ENCODE measurements at places on chromosomes 16 and 17.

DNA sequence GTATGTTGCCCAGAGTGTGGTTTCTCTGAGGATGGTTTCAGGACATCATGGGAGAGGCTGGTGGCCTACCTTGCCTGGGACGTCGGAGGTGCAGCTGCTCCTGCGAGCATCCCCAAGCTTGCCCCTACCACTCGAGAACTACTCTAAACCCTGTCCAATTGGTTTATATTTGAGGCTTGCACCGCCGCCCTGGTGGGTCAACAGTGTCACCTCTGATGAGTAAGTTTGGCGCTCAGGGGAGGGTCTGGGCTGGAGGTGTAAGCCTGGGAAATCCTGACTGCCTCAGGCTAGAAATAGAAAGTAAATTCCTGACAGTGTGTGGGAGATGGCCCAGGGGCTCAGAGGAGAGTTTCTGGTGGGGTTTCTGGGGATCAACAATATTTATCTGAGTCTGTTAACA is 48.2 kb downstream of the CCDC42 start:
- no peak for DNase-seq

DNA sequence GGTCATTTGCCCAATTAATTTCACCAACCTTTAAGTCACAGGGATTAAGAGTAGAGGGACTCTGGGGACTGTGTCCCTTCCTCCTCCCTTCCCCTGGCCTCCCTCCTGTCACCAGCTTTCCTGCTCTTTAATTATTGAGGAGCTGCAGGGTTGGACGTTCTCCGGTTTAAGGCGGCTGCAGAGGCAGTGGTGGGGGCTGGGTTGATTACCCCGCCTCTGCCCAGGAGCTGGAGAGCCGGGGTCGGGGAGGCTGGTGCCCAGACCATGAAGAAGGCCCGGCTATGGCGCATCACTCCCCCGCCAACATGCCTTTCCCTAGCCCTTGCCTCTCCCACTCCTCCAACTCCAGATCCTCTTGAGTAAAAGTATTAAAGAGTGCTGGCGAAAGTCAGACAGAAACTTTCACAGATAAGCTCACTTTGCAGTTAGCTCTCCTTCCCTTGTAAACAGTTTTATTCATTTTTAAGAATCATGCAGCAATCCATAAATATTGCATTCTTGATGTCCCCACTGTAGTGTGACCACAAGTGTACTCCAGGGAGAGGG is 1.1 kb upstream of the FOXJ1 start:
- no peak for DNase-seq

- DNase-seq: no peak
Observed at GRCh38 chr17:7207120-7208001, 12.3 kb downstream of the DLG4 start.

DNA sequence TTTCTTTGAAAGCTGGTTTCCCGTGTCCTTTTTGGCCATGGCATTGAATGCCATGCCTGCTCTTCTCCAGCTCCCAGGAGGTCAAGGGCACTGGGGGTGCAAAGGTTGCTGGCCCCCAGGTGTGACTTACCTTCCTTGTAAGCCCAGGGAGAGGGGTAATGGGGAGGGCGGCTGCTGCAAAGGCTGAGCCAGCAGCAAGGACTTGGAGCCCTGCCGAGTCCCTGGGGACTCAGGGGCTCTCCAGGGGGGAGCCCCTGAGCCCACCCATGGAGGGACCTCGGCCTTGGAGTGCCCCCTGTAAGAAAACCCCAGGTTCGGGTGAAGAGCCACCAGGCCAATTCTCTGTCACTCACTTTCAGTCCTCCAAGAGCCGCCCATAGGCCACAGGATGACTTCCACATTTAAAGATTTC is 5.9 kb upstream of the CCL22 start:
- DNase-seq: no peak

GRCh38 chr17:9218064-9218635 is 196.8 kb downstream of the NTN1 start:
- no peak for DNase-seq

DNA sequence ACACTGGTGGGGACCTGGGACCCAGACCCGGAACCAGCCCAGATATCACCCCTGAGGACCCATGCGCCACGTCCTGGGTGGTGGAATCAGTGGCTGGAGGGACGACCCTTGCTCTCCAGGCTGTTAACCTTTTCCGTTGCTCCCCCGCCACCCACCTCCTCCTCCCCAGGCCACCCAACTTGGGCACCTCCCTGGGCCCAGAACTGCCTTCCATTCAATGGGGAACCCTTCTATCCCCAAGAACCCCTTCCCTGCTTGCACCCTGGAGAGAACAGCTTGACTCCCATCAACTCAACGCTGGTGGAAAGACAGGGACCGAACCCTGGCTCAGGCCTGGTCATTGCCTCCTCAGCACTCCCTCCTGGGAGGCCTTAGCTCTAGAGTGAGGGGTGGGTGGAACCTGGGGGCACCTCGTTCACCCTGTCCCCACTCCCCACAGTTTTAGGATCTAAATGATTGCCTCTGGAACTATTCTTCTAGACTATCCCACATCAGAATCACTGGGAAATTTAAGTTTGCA is 5.7 kb upstream of the IL32 start:
- no peak for DNase-seq

DNA sequence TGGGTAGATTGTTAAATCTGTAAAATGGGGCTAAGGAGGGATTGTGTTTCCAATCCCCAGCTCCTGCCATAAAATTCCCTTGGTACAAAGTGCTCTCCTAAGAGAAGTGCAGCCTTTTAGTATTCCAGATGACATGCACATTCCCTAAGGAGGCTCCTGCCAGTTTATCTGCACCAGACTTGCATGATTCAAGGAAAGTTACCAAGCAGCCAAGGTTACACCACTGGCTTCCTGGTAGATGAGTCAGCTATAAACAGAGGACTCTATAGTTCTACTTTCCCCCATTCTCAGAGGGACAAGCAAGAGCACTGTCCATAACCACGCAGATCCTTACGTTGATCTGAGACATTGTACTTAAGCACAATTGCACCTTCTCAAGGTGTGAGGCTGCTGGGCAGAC is 1.9 kb downstream of the CALB2 start:
- DNase-seq: no peak

DNA sequence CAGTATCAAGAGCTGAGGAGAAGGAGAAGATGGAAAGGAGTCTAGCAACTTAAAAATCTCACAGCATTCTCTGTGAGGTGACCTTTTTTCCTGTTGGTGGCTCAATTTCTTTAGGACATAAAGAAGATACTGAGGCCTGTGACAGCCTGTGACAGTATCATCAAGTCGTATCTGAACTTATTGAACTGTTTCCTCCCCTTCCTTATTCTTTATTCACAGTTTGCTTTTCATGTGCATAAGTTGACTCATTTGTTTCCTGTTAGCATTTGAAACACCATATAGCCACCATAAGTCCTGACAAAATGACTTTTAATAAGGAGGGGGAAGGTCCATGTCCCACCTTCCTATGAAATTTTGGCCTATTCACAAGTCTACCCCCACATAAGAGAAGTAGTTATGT is 8.9 kb downstream of the UNK start:
- DNase-seq: no peak

- DNase-seq: no peak
Observed at GRCh38 chr17:21010705-21011596, 31.9 kb downstream of the USP22 start.

- DNase-seq: no peak
Observed at GRCh38 chr16:4249530-4250308, 7.8 kb upstream of the SRL start.

- DNase-seq: no peak
Observed at GRCh38 chr17:5381542-5381941, 37.9 kb downstream of the NUP88 start.

DNA sequence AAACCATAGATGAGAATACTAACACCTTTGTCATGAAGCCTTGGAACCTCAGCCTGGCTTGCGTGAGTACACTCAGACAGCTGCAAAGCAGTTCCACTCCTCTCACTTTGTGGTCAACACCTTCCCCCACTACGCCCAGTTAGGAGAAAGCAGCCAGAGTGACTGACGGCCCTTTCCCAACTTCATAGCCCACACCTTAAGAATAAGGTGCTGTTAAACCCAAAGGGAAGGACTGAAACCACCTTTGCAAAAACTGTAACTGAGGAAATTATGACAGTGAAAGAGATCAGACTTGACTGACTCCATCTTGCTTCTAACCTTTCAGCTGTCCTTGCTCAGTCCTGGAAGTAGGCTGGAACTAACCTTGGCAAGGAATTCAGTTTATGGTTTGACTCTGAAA is 13.7 kb downstream of the N4BP1 start:
- peak; percentile 17 for DNase-seq

- no peak for DNase-seq
Observed at GRCh38 chr16:75244844-75245758, 6.3 kb downstream of the BCAR1 start.

DNA sequence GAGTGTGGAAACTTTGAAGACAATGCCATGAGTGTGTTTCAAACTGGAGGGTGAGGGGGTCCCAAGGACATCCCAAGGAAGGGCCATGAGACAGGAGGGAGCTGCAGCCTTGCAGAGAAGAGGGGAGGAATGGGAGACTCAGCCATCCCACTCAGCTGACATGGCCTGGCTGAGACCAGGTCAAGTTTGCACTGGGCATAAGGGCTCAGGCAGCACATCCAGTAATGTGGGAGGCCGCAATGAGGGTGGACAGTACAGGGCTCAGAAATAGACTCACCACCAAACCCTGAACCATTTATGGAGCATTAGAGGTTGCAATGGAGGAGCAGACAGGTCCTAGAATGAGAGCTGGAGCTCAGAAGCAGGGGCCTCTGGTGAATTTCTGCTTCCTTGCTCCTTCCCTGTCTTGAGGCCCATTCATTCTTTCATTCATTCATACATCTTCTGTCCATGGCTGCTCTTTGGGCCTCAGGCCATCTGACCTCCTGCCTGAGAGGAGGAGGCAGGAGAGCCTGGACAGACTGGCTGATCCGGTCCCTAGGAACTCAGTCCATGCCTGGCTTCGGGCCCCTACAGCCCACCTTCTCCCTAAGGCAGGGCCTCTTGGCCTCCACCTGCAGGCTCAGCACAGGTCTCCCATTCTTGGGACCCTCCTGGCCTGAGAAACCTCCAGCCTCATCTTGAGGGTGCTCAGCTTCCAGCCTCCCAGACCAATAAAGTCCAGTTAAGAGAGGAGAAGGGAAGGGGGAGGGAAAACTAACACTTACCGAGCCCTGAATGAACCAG is 70.5 kb upstream of the CDH5 start:
- DNase-seq: no peak

DNA sequence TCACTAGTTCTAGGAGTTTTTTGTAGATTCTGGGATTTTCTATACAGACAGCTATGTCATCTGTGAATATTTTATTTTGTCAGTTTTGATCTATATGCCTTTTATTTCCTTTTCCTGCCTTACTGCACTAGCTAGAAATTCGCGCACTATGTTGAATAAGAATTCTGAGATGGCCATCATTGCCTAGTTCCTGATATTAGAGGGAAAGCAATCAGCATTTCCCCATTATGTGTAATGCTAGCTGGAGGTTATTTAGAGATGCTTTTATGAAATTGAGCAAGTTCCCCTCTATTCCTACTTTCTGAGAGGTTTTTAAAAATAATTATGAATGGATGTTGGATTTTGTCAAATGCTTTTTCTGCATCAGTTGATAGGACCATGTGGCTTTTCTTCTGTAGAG is 23.8 kb downstream of the MPRIP start:
- no peak for DNase-seq

- no peak for DNase-seq
Observed at GRCh38 chr16:35308674-35309073, 1849.3 kb downstream of the TP53TG3F start.

GRCh38 chr16:88379694-88380040 is 3.1 kb upstream of the ZNF469 start:
- DNase-seq: no peak

DNA sequence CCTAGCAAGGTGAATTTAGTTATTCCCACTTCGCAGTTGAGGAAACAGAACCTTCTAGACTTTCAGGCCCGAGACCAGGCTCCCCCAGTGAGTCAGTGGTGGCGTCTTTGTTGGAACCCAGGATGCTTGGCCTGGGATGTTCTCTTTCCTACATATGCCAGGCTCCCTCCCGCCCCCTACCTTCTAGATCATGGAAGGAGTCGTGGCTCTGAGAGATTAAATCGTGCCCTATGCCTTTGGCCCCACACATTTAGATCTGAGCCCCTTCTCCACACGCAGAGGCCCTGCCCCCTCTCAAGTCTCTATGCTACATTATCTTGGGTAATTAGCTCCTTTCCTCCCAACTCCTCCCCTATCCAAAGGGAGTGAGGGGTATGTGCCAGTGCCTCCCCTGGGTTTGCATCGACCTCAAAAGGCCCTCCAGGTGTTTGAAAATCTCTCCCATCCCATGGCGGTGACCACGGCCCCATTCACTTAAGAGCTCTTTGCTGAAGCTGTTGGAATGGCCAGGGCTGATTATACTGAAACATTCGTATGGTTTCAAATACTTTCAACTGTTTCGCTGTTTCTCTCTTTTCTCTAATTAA is 3.0 kb downstream of the NGFR start:
- no peak for DNase-seq

GRCh38 chr17:8080208-8080798 is 7.2 kb downstream of the ALOX12B start:
- DNase-seq: no peak
